Thoracic aorta (tissue), 2 donors: ENCODE measurements at places on chromosomes 11 and 22. TPM values are rescaled to one million over a fixed set of nuclear protein-coding genes. Genes with fewer than 3 reads are reported as not detected.

The OR4C16 gene
- total RNA-seq = not detected

The APOA4 gene
- 0.99 TPM for total RNA-seq

The TMEM132A gene
- total RNA-seq = 7.7 TPM

The MMP13 gene
- not detected for total RNA-seq

The SLC17A6 gene
- not detected for total RNA-seq

The FAM180B gene
- 0.27 TPM for total RNA-seq

The SMTNL1 gene
- total RNA-seq = not detected

The TMEM191C gene
- total RNA-seq = 0.27 TPM

The MMP7 gene
- not detected for total RNA-seq

The CABP7 gene
- total RNA-seq = not detected

The KRTAP5-10 gene
- not detected for total RNA-seq

The ACTN3 gene
- not detected for total RNA-seq

The CHID1 gene
- total RNA-seq = 195 TPM

The KRTAP5-11 gene
- not detected for total RNA-seq

DNA sequence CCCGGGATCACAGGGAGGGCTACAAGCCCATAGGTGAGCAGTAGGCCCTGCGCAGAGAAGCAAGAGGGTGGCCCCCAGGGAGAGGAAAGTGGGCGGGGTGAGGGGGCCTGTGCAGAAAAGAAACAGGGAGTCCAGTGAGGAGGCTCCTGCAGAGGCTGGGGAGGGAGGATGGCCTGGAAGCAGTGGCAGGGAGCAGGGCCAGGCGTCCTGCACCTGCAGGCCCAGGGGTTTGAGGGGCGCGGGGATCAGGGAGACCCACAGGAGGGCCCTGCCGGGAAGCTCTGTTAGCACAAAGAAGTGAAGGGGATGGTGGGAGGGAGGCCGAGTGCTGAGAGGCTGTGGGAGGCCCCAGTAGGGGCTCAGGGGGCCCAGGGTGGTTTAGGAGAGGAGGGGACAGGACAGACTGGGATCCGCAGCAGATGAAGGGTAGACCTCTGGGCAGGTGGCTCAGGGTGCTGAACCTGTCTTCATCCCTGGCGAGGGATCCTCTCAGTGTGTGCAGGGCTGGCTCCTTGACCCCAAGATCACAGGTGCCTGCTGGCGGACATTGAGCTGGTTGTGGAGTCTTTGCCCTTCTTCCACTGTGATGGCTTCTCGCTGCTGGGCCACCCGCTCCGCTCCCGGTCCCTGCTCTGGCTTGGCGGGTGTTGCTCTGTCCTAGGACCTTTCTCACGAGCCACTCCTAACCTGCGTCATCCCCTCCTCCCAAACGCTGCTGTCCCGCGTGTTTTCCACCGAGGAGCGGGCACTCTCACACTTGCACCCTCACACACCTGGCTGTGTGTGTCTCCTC, 31.8 kb upstream of the CELSR1 start:
- no peak for DNase-seq
- H3K4me1 ChIP-seq = no peaks in the 10 kb centered on the region
- H3K36me3 ChIP-seq = no peaks in the 10 kb centered on the region
- H3K4me3 ChIP-seq = no peak overlapping the region
- no peaks in the 10 kb centered on the region for H3K27me3 ChIP-seq

DNA sequence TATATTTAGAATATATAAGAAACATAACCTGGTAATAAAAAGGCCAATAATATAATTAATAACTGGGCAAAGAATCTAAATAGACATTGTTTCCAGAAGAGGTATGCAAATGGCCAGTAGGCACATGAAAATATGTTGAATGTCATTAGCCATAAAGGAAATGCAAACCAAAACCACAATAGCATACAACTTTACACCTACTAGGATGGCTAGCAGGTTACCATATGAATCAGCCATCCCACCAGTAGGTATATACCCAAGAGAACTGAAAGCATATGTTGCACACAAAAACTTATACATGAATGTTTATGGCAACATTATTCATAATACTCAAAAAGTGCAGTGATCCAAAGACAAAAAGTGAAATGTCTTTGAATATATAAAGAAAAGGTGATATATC, 2.7 kb upstream of the OR2D2 start:
- no peaks in the 10 kb centered on the region for H3K27me3 ChIP-seq
- no peaks in the 10 kb centered on the region for H3K4me1 ChIP-seq
- H3K27ac ChIP-seq = no peak overlapping the region

DNA sequence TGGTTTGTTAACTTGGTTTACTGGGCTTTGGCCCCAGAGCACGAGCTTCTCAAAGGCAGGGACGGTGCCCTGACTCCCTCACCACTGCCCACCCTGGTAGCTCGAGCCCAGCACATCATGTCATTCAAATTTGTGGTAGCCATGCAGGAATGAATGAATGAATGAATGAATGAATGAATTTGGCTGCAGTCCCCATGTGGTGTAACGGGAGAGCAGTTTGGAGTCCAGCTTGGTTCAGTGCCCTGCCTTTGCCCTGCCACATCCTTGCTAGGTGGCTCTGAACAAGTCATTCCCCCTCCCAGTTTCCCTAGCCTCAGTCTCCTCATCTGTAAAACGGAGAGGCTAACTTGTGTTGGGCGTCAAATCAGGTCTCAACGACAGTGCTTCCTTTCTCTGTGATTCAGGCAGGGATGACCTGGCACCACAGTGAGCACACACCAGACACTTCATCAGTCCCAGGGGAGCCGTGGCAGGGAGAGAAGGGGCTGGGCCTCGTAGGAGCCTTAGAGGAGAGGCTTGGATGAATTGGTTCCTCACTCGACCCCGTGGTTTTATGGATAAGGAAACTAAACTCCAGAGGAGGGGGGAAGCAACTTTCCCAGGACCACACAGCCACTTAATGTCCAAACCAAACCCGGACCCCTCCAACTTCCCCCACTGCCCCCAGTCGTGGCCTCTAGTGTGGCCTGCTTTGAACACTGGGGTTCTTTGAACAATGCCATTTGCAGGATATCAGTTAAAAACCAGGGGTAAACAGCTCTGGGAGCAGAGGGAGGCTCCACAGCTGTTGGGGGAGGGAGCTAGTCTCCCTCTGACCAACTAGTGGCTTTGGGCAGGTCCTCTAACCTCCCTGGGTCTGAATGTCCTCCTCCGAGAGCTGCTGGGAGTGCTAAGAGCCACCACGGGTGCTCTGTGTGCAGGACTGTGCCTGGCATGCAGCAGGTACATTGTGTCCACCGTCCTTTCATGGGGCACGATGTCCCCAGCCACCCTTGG, 86.2 kb downstream of the CACNA1I start:
- no peak overlapping the region for H3K27ac ChIP-seq
- no peaks in the 10 kb centered on the region for H3K4me1 ChIP-seq
- no peak for DNase-seq
- H3K4me3 ChIP-seq = no peak overlapping the region
- H3K27me3 ChIP-seq = no peaks in the 10 kb centered on the region

DNA sequence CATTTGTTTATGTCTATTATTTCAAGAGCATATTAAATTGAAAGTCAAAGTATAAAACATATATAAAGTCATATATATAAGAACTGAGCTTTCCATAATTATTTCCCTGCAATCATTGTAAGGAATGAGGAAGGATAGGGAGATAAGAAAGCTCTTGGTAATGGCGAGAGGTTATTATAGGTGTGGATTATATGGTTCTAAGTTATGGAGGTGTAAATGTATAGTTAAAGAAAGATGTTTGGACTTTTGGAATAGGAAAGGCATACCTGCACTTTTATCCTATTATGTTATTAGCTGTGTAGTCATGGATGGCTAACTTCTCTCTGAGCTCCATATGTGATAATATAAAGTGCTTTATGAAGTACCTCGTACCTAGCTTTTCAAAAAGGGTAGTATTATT, 127.6 kb downstream of the LUZP2 start:
- no peak overlapping the region for H3K27ac ChIP-seq
- DNase-seq = no peak
- H3K4me1 ChIP-seq = no peaks in the 10 kb centered on the region
- H3K27me3 ChIP-seq = no peaks in the 10 kb centered on the region
- no peak overlapping the region for H3K4me3 ChIP-seq
- no peaks in the 10 kb centered on the region for H3K36me3 ChIP-seq

- H3K4me3 ChIP-seq = no peak overlapping the region
- no peaks in the 10 kb centered on the region for H3K4me1 ChIP-seq
- H3K27ac ChIP-seq = no peak overlapping the region
- H3K27me3 ChIP-seq = no peaks in the 10 kb centered on the region
- peaks cover 19% of the 10 kb centered on the region for H3K36me3 ChIP-seq
These were observed 7.9 kb downstream of the DDX10 start for GRCh38 chr11:108672786-108673185.

DNA sequence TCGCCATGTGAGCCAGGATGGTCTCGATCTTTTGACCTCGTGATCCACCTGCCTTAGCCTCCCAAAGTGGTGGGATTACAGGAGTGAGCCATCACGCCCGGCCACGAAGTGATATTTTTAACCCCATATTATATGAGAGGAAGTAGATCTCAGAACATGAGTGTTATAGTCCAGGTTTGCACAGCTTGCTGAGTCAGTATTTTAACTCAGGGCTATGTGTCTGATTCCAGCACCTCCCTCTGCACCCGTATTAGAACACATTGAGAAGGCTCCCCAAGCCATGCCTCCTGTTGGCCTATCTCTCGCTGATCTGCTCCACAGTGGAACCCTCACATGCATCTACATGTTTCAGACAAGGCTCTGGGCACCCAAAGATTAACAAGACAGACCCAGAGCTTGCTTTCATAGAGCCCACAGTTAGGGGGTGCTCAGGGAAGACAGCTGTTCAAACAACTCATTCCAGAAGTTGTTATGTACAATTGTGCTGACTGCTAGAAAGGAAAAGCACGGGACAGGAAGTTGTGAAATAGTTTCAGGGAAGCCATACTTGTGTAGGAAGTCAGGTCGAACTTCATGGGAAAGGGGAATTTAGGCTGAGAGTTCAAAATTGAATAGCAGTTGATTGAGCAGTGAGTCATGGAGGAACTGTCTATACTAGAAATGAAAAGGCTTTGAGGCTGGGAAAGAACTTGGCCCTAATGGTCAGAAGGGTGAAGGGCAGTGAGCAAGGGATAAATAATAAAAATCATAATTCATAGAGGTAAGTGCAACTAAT, 49.3 kb upstream of the CLPB start:
- DNase-seq = no peak
- no peaks in the 10 kb centered on the region for H3K27me3 ChIP-seq
- no peak overlapping the region for H3K27ac ChIP-seq
- H3K4me3 ChIP-seq = no peak overlapping the region
- no peaks in the 10 kb centered on the region for H3K4me1 ChIP-seq
- no peaks in the 10 kb centered on the region for H3K36me3 ChIP-seq

DNA sequence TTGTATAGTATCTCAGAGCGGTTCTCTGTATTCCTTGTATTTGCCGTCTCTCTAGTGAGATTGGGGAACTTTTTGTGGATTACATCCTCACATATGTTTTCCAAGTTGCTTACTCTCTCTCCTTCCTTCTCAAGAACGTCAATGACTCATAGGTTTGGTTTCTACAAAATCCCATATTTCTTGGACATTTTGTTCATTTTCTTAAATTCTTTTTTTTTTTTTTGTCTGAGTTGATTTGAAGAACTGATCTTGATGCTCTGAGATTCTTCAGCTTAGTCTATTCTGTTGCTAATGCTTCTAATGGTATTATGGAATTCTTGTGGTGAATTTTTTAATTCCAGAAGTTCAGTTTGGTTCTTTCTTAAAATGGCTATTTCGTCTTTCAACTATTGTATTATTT, 28.4 kb upstream of the SLN start:
- H3K36me3 ChIP-seq = no peaks in the 10 kb centered on the region
- H3K4me1 ChIP-seq = no peaks in the 10 kb centered on the region

DNA sequence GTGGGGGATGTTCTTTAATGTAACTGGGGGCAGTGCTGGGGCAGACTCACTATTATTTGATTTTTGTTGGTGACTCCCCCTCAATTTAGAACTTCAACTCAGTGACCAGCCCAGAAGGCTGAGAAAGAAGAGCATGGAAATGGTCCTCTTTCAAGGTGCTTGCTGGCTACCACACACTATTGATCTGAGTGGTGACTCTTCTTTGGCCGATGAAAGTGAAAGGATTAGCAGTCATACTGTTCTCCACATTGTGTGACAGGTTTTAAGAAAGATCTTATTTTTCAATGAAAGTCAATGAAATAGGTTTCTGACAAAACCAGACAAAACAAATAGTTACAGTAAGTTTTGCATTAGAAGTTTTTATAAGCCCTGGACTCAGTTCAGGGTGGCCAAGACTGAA, 29.9 kb downstream of the NLRP14 start:
- DNase-seq = no peak
- H3K27ac ChIP-seq = no peak overlapping the region
- H3K4me3 ChIP-seq = no peak overlapping the region
- H3K36me3 ChIP-seq = no peaks in the 10 kb centered on the region

DNA sequence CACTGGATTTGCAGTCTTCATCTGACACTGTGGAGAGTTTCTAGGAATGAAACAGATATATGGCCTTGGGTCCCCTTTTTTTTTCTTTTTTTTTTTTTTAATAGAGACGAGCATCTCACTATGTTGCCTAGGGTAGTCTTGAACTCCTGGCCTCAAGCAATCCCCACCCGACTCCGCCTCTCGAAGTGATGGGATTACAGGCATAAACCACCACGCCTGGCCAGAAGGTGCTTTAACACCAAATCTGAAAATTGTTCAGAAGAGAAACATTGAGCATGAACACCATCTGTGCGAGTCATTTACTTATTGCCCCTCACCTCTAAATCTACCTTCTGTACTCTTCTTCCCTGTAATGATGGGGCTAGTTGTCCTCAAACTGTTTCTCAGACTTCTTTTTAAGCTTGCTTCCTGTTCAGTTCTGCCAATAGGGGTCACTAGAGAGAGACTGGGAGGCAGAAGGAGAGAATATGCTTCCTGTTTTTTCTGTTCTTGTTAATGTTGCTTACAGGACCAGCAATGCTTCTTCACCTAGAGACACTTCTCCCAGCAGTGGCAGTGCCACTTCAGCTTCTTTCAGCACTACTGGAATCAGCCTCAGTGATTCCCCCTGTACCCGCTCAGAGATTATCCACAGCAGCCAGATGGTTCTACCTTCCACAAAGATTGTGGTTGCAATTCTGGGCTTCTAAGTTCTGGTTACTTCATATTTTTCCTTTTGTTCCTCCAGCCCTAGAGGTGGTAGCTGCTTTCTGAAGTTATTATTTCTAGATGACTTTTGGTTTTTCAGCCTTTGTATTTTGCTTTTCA, 20.8 kb upstream of the ZBED5 start:
- H3K36me3 ChIP-seq = no peaks in the 10 kb centered on the region
- H3K27me3 ChIP-seq = no peaks in the 10 kb centered on the region
- DNase-seq = no peak
- H3K27ac ChIP-seq = no peak overlapping the region
- H3K4me1 ChIP-seq = peaks cover 3% of the 10 kb centered on the region

- no peak overlapping the region for H3K4me3 ChIP-seq
- no peak for DNase-seq
- H3K36me3 ChIP-seq = no peaks in the 10 kb centered on the region
- H3K27ac ChIP-seq = no peak overlapping the region
These were observed 1.9 kb upstream of the RDX start for GRCh38 chr11:110298301-110298765.

DNA sequence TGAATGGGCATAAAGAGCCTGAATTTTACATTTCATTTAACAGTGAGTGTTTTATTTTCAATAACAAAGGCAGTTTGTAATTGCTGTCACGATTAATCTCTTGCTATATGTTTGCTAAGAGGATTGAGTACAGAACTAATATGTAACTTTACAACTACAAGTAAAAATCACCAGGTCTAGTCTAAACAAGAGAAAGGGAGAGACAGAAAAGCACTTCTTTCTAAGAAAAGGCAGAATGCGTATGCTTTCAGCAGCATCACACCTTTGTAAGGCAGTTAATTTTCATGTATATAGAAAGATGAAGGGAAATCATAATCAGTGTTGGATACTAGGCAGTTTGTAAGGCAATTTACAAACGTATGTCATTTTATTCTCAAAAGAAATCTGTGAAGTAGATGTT, 169.8 kb downstream of the NELL1 start:
- H3K36me3 ChIP-seq = no peaks in the 10 kb centered on the region
- H3K27me3 ChIP-seq = no peaks in the 10 kb centered on the region
- DNase-seq = no peak
- H3K4me1 ChIP-seq = no peaks in the 10 kb centered on the region
- no peak overlapping the region for H3K4me3 ChIP-seq
